Common myeloid progenitor, CD34-positive (primary cell): ENCODE measurements at places on chromosomes 6 and 20.

DNA sequence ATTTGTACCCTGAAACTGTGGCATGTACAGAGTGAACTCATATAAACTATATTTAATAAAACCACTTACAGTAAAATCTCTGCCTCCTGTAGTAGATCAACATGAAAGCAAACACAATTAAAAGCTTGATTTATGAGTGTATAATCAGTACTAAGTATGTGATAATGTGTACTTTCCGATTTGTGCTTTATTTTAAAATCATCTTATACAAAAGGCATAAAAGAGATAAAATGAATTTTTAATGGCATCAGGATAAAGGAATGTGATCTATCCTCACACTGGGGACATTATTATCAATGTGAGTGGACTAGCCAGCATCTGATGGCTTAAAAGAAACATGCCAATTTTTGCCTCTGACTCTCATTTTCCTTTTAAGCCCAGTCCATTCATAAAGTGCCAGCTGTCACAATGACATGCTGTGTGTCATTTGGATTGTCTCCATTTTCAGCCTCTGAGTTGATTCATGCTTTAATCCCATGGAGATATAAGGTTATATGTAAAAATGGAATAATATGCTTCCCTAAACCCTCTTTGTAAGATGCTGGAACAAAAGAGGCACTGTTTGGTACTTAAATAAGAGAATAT, 831.6 kb upstream of the EYS start:
- no peak for DNase-seq

GRCh38 chr6:167497428-167498056, 172.7 kb downstream of the TTLL2 start:
- no peak for DNase-seq

DNA sequence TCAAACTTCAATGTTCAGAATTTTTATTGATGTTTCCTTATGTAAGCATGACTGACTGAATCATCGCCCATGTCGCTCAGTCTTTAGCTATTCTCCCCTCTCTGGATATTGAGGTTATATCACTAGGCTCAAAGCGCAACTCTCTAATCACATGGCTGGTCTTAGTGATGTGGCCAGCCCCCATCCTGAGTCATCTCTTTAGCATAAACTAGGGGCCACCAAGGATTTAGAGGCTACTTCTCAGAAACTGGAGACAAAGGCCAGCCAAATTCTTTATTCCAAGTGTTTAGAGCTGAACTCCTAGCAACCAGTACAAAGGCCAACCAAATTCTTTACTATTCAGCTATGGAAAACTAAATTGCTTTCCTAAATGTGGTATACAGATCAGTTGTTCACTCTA, 61.4 kb downstream of the FAM135A start:
- no peak for DNase-seq

GRCh38 chr20:845226-845868, 11.8 kb downstream of the FAM110A start:
- DNase-seq = peak; percentile 40

DNA sequence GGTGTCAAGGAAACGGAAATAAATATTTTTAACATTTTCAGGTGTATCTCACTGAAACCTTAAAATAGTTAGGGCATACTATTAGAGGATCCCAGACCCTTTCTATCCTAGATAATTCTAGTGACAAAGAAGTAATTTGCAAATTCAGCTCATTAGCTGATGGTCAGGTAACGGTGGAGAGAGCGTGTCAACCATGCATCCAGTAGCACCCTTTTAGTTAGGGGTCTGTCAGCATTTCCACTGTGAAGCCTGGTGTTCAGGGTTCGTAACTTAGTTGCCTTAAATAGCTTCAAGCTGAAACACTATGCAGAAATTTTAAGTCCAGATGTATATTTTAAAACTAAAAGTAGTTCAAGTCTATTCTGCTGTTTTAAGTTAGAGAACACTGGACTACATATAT, 48.5 kb upstream of the SUPT3H start:
- no peak for DNase-seq

- no peak for DNase-seq
Observed at GRCh38 chr20:49287555-49288249, 9.8 kb upstream of the ZNFX1 start.

DNA sequence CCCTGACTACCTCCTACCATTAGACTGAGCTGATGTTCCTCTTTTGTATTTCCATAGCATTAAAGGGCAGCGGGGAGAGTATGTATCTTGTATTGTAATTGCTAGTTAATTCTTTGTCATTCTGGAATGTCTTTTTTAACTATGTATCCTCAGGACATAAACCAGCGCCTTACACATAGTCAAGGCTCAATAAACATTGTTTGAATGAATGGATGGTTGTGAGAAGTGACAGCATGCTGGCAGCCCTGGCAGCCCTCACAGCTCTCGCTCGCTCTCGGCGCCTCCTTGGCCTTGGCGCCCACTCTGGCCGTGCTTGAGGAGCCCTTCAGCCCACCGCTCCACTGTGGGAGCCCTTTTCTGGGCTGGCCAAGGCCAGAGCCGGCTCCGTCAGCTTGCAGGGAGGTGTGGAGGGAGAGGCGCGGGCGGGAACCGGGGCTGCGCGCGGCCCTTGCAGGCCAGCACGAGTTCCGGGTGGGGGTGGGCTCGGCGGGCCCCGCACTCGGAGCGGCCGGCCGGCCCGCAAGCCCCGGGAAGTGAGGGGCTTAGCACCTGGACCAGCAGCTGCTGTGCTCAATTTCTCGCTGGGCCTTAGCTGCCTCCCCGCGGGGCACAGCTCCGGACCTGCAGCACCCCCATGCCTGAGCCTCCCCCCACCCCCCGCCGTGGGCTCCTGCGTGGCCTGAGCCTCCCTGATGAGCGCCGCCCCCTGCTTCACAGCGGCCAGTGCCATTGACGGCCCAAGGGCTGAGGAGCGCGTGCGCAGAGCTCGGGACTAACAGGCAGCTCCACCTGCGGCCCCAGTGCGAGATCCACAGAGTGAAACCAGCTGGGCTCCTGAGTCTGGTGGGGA, 93.1 kb downstream of the RNF182 start:
- no peak for DNase-seq

DNA sequence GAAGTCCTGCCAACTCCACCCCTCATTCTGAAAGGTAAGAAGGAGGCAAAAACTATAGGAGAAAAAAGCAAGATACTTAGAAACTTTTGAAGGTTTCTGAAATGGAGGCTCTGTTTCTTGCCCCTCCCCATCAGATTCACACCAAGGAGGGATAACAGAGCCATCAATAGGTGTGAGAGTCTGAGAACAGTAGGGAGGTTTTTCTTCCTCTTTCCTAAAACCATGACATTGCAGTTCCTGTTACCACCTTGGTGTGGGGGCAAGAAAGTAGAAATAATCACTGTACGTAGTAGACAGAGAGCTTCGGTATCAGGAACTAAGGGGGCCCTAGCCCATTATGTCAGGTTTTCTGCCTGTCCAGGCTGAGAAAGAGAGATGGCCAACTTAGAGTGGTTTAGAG, 333.3 kb upstream of the SYNCRIP start:
- no peak for DNase-seq

- no peak for DNase-seq
Observed at GRCh38 chr6:42326248-42326647, 108.6 kb upstream of the MRPS10 start.

- no peak for DNase-seq
Observed at GRCh38 chr6:50276771-50277261, 227.1 kb upstream of the DEFB112 start.
